ENCODE measurements at places on chromosomes 7 and 10.
A peak's percentile ranks its signal among the peaks of the same experiment; 100 is the strongest.

DNA sequence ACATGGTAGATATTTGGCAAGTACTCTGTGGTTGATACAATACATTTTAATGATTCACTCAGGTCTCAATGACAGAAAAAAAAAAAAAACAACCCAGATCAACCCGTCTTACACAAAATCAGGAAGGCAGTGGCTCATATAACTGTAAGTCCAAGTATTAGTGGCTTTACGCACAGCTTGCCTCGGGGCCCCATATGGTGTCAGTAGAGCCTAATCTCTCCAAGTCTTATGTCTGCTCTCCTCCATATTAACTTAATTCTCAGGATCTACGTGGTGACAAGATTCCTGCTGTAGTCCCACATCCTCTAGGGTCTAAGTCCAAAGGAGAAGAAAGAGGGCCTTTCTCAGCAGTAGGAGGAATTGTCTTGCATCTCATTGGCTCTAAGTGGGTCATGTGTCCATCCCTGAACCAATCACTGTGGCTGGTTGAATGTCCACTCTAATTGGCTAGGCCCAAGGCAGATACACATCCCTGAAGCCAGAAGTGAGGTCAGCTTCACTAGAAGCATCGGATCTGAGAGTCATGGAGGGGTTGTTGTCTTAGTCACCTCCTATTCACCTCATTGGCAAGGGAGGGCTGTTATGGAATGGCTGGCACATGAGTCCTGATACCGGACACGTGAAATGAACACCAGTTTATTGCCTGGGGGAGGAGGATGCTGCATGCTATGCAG is 20.5 kb upstream of the PLPP4 start:
- DNase-seq, result no peak

- no peak for DNase-seq
Measured at GRCh38 chr10:100979791-100980272, 7.5 kb downstream of the MRPL43 start.

- DNase-seq, result no peak
Measured at GRCh38 chr10:71064413-71065118, 147.8 kb upstream of the UNC5B start.

- no peak for DNase-seq
Measured at GRCh38 chr10:3051692-3052091, 15.7 kb upstream of the PFKP start.

DNA sequence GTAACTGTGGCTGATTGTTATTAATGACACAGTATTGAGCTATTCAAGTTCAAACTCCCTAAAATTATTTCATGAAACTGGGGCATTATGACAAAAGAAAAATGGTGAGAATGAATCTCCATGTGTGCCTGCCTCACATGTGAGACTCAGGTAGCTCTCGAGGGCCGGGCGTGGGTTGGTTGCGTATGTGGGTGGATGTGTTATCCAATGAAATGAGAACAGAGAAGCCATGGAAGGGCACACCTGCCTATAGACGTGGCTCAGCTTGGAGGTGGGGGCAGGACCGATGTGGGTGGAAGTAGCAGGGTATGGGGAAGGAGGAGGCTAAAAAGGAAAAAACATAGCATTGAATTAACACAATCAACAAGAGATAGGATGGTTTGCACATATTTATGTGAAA is 96.5 kb downstream of the AOAH start:
- no peak for DNase-seq

DNA sequence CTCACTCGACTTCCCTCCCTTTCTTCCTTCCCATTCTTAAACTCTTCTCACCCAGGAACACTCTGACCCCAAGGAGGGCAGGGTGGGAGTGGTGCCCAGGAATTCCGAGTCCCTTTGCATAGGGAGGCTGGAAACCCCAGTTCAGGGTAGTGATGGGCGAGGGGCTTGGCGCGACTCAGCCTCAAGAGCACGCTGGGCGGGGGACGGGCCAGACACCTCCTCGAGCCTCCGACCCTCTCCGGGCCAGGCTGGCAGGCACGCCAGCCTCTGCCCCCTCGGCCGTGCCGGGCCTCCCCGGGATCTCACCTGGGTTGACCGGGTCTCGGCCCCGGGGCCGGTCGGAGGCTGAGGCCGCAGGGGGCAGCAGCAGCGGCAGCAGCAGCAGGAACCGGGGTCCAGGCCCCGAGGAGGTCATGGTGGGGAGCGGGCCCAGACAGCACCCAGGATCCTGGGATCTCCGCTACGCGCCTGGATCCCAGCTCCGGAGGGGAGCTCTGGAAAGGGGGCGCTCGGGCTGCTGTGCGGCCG is 457 bp downstream of the PLOD3 start:
- no peak for DNase-seq

DNA sequence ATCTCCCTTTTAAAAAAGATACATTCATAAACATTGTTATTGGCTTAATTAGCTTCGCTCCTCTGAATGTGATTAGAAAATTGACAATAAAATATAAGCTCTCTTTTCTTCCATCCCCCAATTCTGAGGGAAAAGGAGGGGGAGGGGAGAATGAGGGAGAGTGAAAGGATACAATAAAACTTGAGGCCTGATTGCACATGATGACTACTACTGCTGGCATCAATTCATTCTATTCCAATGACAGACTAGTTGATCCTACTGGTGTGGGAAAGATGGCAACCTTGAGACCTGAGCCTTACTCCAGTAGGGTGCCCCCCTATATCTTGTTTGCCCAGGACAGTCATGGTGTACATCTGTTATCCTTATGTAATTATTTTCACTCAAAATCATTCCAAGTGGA is 4.5 kb upstream of the IQUB start:
- no peak for DNase-seq

DNA sequence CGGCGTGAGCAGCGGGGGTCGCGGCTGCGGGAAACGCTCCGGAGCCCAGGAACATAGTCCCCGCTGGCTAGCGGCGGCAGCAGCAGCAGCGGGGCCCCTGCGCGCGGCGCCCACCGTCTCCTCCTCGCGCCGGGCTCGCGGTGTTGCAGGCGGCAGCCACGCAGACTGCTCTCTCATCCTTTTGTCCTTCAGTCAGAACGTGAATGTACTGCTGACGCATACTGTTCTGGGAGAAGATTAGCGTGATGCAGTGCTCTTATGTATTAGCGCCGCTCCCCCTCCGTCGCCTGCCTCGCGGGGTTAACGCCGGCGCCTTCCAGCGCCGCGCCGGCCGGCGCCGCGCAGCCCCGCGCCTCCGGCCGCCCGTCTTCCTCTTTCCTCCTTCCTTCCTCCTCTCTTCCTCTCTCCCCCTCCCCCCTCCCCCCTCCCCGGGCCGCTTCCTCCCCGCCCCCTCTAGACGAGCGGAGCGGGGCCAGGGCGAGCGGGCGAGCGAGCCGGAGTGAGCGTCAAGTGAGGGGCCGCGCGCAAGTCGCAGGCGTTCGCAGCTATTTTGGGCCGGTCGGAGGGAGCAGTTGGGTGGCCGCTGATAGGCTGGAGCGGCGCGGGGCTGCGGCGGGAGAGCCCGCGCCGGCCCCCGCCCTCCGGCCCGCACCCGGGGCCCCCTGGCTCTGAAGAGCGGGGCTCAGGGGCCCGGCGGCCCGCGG is 816 bp upstream of the LRRC4 start:
- DNase-seq, result peak; percentile 89

GRCh38 chr7:81627536-81628287 is 142.1 kb downstream of the HGF start:
- DNase-seq, result no peak

GRCh38 chr7:50358041-50358705 is 53.7 kb downstream of the IKZF1 start:
- no peak for DNase-seq

GRCh38 chr10:78019264-78019663 is 10.1 kb downstream of the POLR3A start:
- no peak for DNase-seq

- no peak for DNase-seq
Measured at GRCh38 chr10:86461963-86462804, 59.4 kb downstream of the WAPL start.

- peak; percentile 22 for DNase-seq
Measured at GRCh38 chr7:46369933-46370654, 449.0 kb upstream of the IGFBP3 start.

- no peak for DNase-seq
Measured at GRCh38 chr7:28005847-28006231, 174.8 kb downstream of the JAZF1 start.

DNA sequence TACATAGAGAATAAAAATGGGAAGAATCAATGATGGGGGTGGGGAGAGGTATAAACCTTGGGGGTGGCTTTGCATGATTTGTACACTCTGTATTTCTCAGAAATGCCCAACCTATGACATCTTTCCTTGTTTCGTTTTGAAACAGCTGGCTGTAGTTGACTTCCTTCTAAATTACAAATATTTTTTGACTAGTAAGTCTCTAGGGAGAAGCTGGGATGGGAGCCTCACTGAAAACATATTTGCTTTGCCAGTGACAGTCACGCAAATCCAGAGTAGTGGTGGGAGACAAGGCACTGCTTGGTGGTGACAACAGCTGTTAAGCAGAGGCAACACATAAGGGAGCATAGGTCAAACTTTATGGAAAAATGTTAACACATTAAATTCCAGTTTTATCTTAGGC is 440.5 kb downstream of the SEMA3D start:
- DNase-seq, result peak; percentile 22

GRCh38 chr10:132347931-132348267 is 15.9 kb downstream of the LRRC27 start:
- DNase-seq, result no peak

GRCh38 chr10:78321500-78321899 is 287.8 kb downstream of the RPS24 start:
- DNase-seq, result no peak

DNA sequence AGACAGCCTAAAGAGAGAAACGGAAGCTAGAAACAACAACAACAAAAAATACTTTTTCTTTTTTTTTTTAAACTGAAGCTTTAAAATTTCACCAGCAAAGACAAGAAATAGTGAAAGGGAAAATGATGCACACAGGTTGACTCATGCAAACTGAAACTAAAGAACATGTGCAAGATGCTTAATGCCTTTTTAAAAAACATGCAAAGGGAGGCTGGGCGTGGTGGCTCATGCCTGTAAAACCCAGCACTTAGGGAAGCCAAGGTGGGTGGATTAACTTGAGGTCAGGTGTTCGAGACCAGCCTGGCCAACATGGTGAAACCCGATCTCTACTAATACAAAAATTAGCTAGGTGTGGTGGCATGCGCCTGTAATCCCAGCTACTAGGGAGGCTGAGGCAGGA is 15.1 kb upstream of the CUBN start:
- DNase-seq, result no peak

DNA sequence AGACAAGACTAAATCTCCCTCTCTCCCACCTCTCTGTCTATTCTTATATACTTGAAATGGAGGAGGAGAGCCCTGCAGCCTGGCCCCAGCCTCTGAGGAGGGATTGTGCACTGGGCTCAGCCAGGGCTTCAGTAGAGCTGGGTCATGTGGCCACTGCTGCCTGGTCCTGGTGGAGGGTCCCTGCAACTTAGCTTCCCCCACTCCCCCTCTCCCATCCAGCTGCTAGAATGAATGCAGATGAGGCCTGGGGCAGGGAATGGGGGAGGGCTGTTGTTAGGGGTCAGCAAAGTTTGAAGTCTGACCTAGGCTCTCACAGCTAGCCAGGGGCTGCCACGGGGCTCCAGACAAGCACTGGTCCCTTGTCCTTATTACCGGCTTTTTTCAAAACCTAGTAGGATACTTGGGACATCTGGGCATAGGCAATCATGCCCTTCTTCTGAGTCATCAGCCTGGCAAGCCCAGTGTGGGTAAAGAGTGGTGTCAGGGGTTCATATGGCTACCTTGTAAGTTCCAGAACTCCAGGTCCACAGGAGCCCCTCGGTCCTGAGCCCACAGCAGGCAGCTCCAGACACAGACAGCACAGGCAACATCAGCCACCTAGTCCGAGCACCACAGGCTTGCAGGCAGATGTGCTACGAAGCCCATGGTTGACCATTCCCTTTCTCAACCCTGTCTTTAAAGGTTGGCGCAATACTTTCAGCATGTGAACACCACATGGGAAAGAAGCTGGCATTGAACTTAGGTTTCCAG is 12.8 kb upstream of the CXCL12 start:
- no peak for DNase-seq

DNA sequence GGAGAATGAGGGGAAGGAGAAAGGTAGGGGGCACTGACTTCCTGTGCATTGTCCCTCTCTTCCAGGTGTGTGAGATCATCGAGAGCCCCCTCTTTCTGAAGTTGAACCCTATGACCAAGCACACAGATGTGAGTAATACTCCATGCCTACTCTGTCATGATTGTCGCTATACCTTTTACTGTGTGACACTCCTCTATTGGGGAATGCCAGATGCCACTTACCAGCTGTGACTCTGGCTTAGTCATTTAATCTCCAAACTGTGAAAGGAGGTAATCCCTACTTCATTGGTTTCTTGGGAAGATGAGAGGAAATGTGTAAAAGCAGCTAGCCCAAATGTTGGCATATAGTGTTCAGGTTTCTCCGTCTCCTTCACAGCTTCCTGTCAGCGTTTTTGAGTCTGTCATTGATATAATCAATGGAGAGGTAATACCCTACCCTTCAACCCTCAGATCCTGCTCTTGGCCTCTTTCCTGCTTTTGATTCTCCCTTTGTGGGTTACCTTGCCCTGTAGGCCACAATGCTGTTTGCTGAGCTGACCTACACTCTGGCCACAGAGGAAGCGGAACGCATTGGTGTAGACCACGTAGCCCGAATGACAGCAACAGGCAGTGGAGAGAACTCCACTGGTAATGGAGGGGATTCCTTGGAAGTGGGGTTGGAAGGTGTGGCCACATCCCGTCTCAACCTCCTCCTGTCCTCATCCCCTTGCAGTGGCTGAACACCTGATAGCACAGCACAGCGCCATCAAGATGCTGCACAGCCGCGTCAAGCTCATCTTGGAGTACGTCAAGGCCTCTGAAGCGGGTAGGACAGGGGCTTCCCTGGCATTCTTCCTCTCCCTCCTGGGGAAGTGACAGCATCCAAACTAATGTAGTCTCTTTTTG is 2.0 kb downstream of the COPS6 start:
- no peak for DNase-seq

GRCh38 chr7:128755819-128756476 is 16.8 kb downstream of the CALU start:
- no peak for DNase-seq

GRCh38 chr7:125391921-125392320 is 462.3 kb upstream of the POT1 start:
- peak; percentile 25 for DNase-seq

- DNase-seq, result no peak
Measured at GRCh38 chr7:134892963-134893362, 93.3 kb upstream of the AGBL3 start.

GRCh38 chr7:137578541-137578940 is 235.0 kb upstream of the PTN start:
- DNase-seq, result no peak

- no peak for DNase-seq
Measured at GRCh38 chr10:72116372-72116771, 28.0 kb upstream of the SPOCK2 start.

DNA sequence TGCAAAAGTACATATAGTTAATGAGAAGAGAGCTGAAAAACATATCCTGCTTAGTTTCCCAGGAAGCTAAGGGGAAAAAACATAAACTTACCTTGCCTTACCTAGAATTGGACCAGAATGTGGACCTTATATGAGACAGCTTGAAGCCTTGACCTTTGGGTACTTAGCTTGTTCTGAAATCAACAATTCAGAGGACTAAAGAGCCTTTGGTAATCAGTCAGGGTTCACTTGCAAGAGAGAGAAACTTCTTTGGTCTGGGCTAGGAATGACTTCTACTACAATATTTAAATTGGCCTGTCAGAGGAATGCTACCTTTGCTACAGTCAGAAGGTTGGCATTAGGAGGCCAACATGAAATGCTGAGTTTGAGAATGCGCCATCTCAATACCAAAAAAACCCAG is 24.9 kb downstream of the SAMD8 start:
- no peak for DNase-seq

- no peak for DNase-seq
Measured at GRCh38 chr10:86234107-86234506, 132.5 kb downstream of the GRID1 start.

- DNase-seq, result peak; percentile 14
Measured at GRCh38 chr10:63542835-63543575, 21.8 kb downstream of the REEP3 start.

Measured in hepatocyte (in vitro differentiated cells).